ENCODE measurements at places on chromosomes 12 and 14.

DNA sequence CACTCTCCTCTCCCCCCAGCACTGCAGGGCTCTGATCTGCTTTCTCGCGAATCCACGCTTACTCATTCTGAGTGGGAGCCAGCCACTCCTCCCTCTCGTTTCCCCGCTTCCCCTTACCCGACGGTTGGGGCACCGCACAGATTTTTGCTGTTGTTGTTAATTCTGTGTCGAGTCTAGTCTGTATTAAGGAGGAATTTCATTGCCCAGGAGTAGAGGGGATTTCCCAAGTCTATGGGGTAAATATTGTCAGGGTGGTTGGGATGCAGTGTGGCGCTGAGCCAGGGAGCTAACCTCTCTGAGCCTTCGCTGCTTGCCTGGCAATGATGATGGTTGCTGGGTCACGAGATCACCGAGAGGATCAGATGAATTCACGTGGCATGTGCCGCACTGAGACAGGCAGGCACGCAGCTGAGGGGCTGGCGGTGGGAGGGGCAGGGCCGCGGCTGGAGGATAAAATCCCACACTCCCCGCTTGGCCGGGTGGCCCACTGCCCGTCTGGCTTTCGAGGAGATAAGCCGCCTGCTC lies 18.5 kb downstream of the NCOR2 start:
- DNase-seq = no peak

GRCh38 chr12:63042646-63043045 lies 107.7 kb upstream of the PPM1H start:
- DNase-seq = no peak

DNA sequence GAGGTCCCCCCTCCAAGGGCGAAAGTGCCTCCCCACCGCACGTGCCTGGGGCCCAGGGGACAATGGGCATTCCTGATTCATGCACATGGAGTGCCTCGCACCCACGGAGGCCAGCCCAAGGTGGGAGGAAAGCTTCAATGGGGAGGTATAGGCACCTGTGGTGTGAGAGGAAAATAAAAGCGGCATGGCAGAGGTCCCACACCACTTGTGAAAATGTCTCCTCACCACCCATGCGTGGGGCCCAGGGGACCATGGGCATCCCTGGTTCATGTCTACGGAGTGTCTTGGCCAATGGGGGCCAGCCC lies 384.7 kb downstream of the ALG10 start:
- DNase-seq = peak; percentile 8

DNA sequence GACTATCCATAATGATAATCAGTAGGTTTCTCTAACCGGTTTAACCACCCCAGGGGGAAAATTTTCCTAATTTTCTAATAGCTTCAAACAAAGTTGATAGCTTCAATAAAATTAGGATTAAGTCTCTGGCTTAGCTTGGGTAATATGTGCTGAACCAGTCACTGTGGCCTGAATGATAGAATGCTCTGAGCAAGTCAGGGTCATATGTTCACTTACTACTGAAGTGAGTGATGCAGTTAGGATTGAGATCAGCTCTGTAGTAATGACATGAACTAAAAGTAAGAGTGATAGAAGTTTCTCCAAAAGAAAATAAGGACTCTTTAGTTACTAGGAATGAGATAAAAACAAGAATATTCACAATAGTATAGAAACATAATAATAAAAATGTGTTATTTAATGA lies 32.6 kb downstream of the ETNK1 start:
- no peak for DNase-seq

DNA sequence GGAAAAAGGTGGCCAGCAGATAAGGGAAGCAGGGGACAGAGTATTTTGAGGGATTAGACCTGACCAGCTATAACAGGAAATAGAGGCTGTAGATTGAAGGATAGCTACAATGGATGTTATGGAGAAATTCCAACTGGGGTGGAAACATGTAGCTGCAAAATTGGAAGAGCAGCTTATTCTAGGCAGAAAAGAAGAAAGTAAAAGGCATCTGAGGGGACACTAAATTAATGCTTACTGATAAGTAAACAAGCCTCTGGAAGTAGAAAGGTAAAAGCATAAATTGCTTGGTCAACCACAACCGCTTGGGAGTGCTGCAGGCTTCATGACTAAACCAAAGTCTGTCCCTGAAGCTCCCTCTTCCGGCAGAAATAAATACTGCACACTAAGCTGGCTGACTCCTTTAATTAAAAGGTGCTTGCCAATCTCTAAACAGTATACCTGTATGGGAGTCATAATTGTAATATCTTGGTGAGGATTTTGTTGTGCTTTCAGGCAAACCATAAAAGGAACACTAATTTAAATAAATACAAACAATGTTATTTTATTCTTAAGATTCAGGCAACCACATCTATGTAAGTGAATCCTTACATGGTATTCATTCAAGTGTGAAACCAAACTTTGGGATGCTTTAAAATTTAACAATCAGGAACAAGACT lies 7.7 kb downstream of the UBC start:
- peak; percentile 94 for DNase-seq

GRCh38 chr14:48973151-48973550 lies 613.0 kb downstream of the RPS29 start:
- DNase-seq = no peak

DNA sequence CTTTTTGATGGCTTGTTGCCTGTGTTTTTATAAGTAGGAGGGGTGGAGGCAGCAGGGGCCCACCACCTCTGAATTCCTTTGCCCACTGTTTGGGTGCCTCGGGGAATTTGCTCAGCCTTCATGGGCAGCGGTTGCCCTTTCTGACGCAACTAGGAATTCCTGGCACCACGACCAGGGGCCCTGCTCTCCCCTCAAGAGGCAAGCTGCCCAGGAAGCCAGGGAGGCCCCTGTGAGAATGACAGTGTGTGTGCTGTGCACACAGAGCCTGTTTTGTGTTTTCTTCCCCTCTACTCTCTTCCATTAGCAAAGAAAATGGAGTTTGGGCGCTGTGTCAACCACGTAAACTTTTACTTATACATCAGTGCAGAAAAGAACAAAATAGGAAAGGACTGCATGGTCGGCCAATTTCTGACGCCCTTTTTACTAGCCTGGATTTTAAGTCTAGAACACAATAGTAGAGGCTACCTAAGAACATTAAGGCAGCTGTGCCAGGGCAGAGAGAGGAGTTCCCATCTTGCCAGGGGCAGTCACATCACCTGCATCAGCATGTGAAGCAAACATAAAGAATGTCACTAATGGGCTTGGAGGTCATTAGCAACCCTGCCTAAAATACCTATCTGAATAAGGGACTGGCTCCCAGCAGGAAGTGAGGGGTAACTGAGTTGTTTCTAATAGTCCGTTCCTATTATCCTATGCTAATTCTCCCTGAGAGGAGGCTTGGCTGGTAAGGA lies 17.9 kb upstream of the PTGR2 start:
- no peak for DNase-seq

GRCh38 chr14:101595887-101596721 lies 34.8 kb downstream of the DIO3 start:
- peak; percentile 55 for DNase-seq

- no peak for DNase-seq
Observed at GRCh38 chr14:42676636-42677035, 1070.0 kb downstream of the LRFN5 start.

DNA sequence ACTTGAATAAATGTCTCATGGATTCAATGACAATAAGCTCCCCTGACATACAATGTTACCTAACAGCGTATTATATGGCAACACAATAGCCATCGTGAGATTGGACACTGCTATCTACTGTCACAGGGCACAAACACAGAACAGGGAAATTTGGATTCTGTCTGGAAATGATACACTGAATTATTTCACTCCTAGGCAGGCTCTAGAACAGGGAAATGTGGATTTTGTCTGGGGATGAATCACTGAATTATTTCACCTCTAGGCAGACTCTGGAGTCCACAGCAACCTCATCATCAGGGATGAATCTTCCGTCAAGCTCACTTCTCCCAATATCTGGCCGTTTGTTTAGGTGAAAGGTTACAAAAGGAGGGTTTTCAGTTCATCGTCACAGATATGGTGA lies 288.8 kb downstream of the TMEM132D start:
- no peak for DNase-seq

GRCh38 chr12:132329036-132329719 lies at the start of gene GALNT9:
TSS of gene GALNT9 (minus strand) at chr12:132329589. CDS start at chr12:132329203, 386 bp downstream.
- DNase-seq = no peak

GRCh38 chr12:48002414-48002730 lies 1.9 kb downstream of the COL2A1 start:
- DNase-seq = no peak

- DNase-seq = peak; percentile 58
Observed at GRCh38 chr14:52706286-52706685, 714 bp upstream of the PSMC6 start.

GRCh38 chr12:25495331-25496097 lies 57.6 kb downstream of the LMNTD1 start:
- no peak for DNase-seq

DNA sequence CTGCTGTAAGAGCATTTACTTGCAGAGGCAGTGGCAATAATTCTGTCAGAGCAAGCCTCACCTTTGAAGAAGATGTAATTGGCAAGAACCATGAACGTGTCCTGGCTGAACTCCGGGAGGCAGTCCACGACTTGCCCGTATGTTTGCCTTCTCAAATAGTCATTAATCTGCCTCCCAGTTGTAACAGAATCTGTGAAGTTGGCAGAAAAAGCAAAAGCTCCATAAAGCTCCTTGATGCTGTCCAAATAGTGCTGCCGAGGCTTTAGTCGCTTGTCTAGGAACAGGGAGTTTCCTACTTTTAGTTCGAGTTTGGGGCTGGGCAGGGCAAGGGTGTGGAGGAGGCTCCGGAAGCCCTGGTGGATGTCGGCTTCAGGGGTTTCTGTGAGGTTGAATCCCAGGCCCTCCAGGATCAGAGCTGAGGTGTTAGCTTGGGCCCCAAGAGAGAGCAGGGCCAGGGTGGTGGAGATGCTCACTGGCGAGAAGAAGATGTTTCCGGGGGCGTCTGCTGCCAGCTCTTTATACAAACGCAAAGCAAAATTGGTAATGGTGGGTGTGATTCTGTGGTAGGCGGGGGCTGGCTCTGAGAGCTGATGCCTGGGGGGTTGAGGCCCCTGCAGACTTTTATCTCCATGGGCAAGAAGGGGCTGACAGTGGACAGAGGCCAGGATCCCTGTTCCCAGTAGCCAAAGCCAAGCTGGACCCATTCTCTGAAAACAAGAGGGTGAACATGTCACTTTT lies 4.4 kb downstream of the SERPINA11 start:
- DNase-seq = no peak

- DNase-seq = no peak
Observed at GRCh38 chr14:105041841-105042765, 21.2 kb upstream of the CDCA4 start.

- no peak for DNase-seq
Observed at GRCh38 chr12:6215932-6216494, 15.8 kb downstream of the CD9 start.

GRCh38 chr14:56138928-56139327 lies 20.7 kb downstream of the PELI2 start:
- no peak for DNase-seq

- DNase-seq = no peak
Observed at GRCh38 chr14:61718039-61718438, 22.7 kb downstream of the HIF1A start.

DNA sequence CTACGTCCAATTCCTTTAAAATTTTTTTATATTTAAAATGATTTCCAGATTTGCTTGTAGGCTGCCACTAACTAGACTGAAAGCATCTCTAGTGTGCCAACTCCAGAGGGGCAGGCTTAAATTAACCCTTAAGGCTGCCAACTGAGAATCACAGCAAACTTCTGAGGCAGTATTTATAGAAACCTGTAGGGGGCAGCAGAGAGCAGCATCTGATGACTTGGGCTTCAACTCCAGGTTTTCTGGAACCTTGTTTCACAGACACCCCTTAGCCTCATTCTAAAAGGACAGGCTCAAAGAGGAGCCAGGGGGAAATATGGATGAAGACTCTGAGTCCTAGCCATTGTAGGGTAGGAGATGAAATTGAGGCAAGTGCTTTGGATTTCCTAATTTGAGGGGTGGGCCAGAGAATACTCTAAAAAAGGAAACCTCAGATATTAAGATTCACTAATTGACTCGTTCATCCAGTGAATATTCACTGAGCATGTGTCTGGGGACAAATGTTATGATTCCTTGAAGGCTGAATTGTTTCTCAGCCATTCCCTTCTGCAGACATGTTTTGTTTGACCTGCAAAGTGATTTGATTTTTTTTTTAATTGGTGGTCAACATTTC lies 63.3 kb upstream of the HSPB8 start:
- DNase-seq = peak; percentile 39

- no peak for DNase-seq
Observed at GRCh38 chr12:71748081-71748850, 6.4 kb upstream of the RAB21 start.

DNA sequence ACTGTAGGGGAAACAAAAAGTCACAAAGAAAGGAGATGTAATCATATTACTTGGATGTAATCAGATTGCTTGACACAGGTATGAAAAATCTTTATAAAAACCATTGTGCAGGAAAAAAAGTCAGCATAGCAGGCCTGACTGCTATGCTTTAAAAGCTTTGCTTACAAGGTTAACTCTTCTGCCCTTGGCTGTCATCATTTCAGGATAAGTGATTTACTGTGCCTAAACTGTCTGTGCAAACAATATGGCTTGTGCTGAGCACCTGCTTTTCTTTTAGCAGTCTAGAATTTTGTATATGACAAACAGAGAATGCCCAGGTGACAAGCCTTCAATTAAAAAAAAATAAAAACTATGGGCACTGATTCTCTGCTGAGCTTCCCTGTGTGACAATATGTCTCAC lies 63.8 kb upstream of the PLEKHG7 start:
- no peak for DNase-seq

DNA sequence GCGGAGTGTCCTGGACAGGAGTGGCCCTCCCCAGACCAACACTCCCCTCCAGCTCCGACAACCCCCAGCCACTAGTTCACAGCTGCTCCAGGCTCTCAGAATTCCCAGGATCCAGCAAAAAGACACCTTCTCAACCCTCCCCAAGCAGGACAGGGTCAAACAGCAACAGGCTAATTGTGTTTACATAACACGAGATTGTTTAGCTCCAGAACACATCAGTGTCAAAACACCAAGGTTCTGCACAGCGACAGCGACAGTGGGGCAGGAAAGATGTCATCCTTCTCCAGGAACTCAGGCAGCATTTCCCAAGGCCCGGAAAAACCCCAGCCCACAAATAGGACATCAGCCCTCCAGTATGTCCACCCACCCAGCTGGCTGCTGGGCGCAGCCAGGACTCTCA lies 16.5 kb downstream of the ITPK1 start:
- no peak for DNase-seq

GRCh38 chr14:50082784-50083466 lies 33.4 kb downstream of the VCPKMT start:
- DNase-seq = peak; percentile 91

GRCh38 chr14:29165431-29165830 lies 398.8 kb downstream of the FOXG1 start:
- DNase-seq = no peak

DNA sequence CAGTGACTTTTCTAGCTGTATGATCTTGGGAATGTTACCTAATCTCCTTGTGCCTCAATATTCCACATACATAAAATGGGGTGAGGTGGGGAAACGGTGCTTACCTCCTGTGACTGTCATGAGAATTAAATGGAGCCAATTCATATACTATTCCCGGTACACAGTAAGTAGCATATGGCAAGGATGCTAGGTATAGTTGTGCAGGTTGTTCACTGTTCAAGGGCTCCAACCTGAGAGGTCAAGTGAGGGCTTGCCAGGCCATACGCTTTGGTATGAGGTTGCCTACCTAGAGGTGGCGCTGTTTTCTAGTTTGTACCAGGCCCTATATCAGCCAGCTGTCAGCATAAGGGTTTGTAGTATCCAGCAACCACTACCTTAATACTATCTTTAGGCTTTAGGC lies 3.6 kb upstream of the BATF start:
- peak; percentile 57 for DNase-seq

Data from activated naive CD4-positive, alpha-beta T cell treated with anti-CD3 and anti-CD28 coated beads, Interleukin-2, amount 10 ng/mL, durations not matched to agents 7 days and 5 days (primary cell).